Type B pancreatic cell (in vitro differentiated cells): ENCODE measurements at places on chromosomes 5 and 9.
A peak's percentile ranks its signal among the peaks of the same experiment; 100 is the strongest.

DNA sequence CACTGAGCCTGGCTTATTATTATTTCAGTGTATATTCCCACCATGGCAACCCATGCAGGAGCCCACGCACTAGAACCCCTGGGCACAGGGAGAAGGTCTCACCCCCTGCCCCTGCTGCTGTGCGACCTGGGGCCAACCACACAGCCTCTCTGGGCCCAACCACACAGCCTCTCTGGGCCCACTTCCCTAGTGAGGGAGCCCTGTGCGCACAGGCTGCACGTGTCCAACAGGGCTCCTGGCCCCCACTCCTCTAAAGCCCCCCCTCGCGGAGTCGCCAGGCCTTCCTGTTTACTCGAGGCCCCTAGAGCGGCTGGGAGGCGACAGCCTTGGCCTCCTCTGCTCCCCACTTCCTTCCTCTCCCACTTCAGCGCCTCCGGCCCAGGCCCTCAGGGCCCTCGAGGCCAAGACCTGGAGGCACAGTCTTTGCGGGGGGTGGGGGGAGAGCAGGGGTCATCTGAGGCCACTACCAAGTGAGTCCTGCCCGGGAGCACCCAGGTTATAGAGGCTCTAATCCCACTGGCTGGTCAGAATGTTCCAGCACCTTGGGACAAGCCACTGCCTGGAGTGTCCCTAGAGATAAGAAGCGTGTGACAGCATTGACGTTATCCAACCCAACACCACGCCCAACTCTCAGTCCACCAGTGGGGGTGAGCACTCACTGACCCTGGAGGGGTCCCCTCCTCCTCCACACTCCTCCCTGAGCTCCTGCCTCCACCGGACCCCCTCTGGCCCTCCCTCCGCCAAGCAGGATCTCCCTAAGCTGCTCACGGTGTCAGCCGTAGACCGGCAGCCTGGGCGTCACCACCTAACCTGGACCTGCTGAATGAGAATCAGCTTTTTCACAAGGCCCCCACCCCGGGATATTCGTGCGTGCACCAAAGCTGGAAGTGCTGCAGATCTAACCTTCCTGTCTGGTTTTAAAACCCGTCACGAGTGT is 7.9 kb upstream of the ENG start:
- DNase-seq: no peak

DNA sequence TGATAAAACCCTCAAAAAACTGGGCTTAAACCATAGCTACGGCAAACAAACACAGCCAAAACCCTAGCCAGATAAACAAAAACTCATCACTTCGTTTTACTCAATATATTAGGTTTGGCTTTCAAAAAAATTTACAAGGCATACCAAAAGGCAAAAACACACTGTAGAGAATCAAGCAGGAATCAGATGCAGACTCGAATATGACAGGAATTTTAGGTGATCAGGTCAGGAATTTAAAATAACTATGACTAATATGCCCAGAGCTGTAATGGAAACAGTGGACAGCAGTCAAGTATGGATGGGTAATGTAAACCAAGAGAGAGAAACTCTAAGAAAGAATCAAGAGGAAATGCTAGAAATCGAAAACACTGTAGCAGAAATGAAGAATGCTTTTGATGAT is 26.5 kb upstream of the DOCK2 start:
- no peak for DNase-seq

- DNase-seq: no peak
Observed at GRCh38 chr5:67005737-67006499, 190.7 kb downstream of the CD180 start.

GRCh38 chr5:132714456-132715307 is 22.7 kb downstream of the KIF3A start:
- no peak for DNase-seq

DNA sequence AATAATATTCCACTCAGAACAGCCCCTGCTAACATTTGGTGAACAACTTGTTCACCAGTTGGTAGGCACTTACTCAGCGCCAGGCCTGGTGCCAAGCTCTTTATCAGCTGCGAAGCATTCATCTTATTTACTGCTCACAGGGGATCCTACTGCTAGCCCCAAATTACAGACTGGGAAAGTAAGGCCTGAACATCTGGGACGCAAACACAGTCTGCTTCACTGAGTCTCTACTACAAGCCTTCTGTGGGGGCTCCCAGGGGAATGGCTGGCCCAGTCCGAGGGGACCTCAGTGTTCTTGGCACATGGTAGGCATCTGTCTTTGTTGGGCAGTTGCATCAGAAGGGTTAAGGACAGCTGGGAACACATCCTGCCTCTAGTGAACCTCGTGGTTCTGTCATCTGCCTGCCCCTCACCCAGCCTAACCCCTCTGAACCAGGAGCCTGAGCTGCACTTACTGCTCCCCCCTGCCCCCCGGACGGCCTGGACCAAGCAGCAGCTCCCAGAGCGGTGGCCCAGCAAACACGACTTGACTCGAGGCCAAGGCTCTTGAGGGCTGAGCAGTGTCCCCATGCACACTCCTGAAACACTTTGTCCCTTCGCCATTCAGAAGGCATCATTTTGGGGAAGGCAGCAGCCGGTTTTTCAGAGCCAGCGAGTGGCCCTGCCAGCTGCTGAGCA is at the start of gene PHYHD1:
Gene PHYHD1, plus strand, starts transcription at position 602 of the 678 bp plus-strand sequence. CDS start 1,342 bp downstream, outside the sequence.
- DNase-seq: no peak

- DNase-seq: no peak
Observed at GRCh38 chr9:98881836-98882568, 61.7 kb upstream of the COL15A1 start.

- DNase-seq: no peak
Observed at GRCh38 chr5:139584137-139584536, 23.0 kb downstream of the UBE2D2 start.

- DNase-seq: no peak
Observed at GRCh38 chr5:3911773-3912172, 316.1 kb downstream of the IRX1 start.

- no peak for DNase-seq
Observed at GRCh38 chr9:130366888-130367550, 77.7 kb upstream of the ASS1 start.

DNA sequence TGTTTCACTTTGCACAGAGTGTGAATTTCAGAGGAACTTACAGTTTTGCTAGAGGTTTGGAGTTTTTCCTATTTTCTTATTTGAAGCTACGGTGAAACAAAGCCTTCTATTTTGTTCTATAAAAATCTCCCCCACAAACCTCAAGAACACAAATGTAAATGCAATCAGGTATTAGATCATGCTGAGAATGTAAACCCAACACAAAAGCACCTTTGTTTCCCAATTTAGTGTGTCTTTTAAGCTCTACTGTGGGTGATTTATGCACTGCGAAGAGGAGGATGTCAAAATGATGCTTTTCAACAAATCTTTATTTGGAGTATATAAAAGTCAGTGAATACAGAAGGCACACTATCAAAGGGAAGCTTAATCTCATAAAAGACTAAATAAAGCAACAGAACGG is 4.3 kb upstream of the DRD1 start:
- DNase-seq: no peak

- DNase-seq: no peak
Observed at GRCh38 chr5:180350711-180351465, 2.2 kb downstream of the GFPT2 start.

- DNase-seq: peak; percentile 76
Observed at GRCh38 chr9:111037708-111038330, 451 bp downstream of the LPAR1 start.

DNA sequence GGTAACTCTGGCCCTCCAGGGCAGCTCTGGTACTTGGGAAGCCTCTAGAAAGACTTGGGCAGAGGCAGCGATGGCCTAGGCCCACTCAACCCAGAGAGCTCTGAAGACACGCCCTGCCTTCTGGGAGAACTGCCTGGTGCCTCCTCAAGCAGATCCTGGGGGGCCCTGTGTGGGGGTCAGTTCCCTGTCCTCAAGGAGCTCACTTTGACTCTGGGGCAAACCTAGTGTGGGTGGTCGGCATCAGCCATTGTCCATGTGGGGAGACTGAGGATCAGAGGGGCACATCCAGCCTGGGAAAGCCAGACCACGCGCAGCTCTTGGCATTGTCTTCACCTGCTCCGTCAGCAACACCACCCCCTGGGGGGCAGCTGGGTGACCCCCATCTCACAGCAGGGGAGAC is 28.0 kb downstream of the ABO start:
- no peak for DNase-seq

DNA sequence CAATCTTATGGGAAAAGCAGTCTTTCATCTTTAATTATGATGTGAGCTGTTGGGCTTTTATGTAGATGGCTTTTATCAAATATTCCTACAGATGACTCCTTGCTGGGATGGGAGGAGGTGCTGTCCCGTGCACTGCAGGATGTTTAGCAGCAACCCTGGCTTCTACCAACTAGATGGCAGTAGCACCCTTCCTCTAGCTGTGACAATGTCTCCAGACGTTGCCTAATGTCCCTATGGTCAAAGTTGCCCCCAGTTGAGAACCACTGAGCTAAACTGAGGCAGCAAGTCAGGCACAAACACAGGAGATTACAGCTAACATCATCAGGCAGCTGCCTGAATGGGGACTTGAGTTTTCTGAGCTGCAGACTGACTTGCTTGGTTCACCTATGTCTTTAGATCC is 401.9 kb upstream of the PDE4D start:
- DNase-seq: no peak

GRCh38 chr9:93483497-93483896 is 30.1 kb upstream of the FAM120AOS start:
- DNase-seq: no peak

DNA sequence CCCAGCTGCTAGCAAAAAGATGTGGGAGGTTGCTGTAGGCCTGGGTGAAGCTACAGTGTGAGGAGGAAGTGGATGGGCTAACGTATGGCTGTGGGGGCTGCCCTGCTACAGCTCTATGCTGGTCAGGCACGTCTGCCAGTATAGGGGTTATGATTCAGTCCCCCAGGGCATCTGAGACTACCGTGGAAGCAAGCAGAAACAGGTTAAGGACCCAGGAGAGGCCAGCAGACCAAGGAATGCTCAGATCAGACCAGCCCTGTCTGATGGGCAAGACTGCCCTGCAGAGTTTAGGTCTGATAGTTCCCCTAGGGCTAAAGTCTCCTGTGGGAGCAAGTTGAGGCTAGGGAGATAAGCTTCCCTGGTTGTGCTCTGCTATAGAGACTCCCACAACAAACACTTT is 416.1 kb upstream of the CTNND2 start:
- no peak for DNase-seq

GRCh38 chr5:53970475-53970874 is 339.9 kb downstream of the ARL15 start:
- no peak for DNase-seq

DNA sequence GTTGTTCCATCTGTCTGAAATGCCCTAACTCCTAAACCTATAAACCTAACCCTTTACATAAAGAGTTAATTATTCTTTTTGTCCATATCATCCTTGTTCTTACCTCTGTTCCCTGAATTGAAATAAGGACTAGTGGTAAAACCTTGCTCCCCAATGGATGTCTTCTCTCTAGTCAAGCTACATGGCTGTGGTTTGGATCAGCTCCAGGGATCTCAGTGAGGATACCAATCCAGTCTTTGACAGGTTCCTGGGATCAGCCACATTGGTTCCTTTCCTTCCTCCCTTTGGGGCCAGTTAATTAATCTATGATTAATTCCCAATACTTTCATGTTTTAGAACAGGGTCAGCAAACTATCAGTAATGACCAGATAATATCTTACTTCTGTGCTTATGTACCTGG is 151.6 kb downstream of the SIL1 start:
- no peak for DNase-seq

DNA sequence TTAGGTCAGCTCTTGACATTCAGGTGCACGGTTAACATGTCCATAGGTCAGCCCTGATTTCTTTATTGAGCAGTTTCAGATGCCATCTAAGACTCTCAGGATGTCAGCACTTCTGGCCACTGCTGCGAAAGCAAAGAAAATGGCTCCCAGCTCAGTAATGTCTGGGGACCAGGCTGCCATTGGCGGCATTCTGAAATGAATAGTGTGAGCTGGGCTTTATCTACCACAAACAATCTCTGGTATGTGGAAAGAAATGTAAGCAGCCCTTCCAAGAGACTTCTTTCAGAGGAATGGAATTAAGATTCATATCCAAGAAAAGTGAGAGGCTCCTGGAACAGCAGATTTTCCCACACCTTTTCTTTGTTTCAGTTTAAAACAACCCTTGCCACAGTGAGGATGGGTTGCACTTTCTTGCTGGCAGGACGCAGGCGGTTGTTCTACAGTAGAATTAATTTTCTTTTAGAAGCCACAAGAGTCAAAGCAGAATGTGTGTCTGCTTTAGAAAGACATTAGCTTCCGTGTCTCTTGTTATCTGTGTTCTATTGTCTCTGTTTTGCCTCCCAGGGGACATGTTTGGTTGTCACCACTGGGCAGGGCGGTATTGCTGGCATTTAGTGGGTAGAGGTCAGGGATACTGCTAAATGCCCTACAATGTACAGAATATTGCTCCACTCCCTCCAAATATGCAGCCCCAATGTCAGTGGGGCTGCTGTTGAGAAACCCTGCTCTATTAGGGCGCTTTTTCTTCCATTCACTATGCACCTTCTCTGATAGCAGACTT is 149.9 kb upstream of the ANKH start:
- no peak for DNase-seq

DNA sequence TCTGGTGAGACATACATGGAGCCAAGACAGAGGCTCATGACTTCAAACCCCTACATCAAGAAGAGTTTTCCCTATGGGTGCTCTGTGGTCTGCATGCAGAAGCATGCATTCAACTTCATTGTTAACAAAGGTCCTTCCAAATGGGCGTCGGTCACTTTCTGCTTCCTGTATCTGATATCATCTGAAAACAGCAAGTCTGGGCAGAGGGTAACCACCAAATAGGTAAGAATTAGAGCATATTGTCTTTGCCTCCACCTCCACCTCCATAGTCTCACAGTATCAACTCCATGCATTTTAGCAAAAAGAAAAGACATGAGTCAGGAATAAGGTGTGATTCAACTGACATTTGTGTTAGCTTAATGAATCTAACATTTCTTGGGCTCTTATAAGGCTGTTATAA is 462.9 kb downstream of the DMRT2 start:
- no peak for DNase-seq

DNA sequence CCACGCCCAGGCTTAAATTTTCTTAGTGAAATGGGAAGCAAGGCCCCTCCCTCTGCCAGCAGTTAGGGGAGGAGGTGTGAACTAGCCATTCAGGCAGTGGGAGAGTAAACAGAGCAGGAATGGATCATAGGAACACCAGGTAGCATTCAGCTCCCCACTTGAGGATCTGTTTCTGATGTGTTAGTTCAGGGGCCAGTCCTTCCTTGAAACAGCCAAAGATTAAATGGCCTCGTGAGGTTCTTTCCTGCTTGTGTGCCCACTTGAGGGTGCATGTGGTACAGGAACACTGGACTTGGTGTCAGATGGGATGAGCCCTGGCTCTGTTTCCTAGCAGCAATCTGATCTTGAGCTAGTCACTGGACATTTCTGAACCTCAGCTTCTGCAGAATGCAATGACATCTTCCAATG is 21.2 kb downstream of the FAXDC2 start:
- DNase-seq: no peak
